ENCODE measurements at places on chromosomes 5 and 9.

DNA sequence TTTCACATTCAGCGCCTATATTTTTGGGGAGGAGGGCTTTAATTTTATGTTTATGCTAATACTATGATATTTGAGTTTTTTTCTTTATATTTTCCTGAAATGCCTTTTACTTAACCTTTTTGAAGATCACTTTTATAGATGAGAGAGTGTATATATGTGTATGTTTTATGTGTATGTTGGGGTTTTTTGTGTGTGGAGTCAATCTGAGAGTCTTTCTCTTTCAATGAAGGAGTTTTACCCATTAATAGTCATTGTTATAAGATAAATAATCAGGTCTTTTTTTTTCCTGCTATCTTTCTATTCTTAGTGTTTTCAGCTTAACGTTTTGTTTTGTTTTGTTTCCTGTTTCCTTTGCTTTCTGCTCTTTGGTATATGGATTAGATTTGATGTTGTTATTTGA, 112.2 kb downstream of the TEX10 start:
- no peak for DNase-seq

DNA sequence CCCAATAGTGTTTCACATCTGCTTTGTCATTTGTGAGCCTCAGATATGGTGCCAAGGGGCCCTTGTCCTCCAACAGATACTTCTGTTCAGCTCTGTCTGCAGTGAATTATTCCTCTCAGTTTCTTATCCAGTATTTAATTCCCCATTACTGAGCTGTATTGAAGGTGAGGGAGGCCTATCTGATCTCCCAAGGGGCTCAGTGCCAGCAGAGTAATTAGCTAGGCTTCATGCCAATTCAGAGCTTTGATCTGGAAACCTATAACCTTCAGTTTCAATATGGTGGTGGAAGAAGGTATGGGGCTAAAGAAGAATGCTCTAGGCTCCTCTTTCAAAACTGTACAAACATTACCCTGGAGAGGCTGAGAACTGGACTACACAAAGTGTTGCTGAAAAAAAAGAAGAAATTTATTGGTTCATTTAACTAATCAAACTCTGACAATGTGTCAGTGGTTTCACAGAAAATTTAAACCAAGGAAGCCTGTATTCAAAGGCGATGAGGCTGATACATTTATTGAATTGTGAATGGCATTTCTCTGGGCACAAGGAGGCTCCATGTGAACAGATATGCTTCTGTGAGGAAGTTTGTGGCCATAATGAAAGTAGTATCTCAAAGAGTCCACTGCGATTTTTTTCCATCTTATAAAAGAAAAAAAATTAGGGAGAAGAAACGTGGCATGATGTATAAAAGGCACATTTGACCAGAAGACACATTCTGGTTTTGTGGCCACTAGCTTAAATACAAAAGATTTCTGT, 397.8 kb downstream of the TLE4 start:
- DNase-seq, result no peak

DNA sequence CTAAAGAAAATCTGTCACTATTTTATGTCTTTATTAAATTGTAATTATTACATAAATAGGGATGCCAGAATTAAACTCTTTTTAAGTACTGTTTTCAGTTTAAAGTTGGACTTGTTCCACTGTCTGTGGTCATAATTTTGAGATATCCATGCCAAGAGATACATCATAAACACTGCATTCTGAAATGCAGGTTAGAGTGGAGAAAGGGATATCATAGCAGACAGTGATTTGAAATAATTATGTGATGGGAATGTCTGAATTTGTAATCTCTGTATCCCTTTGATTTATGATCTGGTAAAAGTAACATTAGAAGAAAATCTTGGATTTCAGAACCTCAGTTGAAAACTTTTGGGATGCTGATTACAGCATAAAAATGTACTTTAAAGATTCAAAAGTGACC, 222.1 kb downstream of the GOLPH3 start:
- DNase-seq, result no peak

- no peak for DNase-seq
These were observed 60.8 kb downstream of the MEGF10 start for GRCh38 chr5:127351418-127351817.
